ENCODE measurements at places on chromosomes 6 and 20.

DNA sequence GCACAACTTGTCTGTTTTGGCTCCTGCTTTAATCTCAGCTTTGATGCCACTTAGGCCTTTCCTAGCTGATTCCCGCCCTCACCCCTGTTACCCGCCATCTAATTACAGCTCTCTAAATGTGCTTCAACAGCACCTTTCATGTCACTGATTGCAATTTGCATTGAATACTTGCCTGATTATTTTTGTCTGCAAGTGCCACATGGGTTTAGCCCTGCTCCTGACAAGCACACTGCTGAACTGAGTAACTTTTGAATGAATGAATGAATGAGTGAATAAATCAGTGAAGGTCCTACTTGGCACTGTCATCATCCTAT is 591 bp upstream of the DCBLD1 start:
- no peak for DNase-seq

DNA sequence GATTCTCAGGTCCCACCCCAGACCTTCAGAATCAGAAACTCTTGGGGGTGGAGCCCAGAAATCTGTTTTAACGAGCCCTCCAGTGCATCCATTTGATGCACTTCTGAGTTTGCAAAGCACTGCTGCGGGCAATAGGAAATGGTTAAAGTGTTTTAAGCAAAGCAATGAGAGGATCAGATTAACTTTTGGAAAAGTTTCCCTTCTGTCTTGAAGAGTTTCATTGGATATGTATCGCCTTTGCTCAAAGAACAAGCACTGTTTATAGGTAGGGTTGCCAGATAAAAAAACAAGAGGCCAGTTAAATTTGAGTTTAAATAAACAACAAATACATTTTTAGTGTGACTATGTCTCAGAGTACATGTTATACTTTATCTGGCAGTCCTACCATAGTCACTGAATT is 226.0 kb downstream of the BMP7 start:
- DNase-seq = no peak

- no peak for DNase-seq
Observed at GRCh38 chr6:89596056-89596455, 42.5 kb downstream of the LYRM2 start.

DNA sequence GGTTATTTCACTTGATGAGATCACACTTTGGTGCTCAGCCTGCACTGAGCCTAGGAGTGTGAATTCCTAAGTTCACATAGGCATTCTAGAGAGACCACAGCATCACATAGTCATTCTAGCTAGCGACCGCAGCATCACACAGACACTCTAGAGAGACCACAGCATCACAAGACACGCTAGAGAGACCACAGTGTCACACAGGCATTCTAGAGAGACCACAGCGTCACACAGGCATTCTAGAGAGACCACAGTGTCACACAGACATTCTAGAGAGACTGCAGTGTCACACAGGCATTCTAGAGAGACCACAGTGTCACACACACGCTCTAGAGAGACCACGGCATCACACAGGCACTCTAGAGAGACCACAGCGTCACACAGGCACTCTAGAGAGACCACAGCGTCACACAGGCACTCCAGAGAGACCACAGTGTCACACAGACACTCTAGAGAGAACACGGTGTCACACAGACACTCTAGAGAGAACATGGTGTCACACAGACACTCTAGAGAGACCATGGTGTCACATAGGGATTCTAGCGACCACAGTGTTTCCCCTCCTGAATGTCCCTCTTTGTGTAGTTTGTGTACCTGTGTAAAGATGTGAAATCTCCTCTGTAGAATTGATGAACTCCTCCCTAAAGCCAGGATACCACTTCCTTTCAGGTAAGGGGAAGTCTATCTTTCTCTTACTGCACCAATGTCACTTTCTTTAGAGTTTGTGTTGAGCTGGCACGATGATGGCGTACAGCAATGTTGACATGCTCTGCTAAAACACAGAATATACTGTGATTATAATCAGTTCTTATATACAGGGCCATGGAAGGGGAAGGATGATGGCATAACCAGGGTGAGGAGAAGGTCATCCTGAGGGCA is 169.4 kb downstream of the ZDHHC14 start:
- no peak for DNase-seq

DNA sequence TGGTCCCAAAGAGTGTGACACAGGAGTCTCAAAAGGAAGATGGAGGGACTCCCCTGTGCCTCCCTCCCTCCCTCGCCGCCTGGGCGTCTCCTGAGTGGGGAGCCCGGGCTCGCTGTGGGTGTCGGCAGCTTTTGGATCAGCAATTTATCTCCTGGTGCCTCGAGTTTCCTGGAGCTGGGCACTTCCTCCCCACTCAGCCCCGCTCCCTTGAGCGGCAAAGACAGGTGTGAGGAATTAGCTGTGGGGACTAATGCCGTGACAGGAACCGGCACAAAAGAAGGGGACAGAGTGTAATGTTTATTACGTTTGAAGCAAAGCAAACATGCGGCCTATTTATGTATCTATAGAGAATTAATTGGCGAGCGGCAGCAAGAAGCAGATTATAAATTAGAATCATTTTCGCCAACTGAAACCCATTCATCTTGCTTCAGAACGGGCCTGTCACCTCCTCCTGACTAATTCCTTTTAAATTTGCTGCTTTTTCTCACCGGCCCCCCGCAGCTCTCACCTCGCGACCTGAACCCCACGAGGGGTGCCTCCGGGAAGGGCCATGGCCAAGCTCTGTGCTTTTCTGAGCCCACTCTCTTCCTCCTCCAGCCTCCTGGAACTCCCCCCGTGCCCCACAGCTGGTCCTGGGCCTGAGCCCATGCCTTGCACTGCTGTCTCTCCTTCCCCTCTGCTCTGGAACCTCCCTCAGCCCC is 8.8 kb upstream of the CDH22 start:
- DNase-seq = no peak

- no peak for DNase-seq
Observed at GRCh38 chr6:110778333-110778732, 36.9 kb downstream of the CDK19 start.

DNA sequence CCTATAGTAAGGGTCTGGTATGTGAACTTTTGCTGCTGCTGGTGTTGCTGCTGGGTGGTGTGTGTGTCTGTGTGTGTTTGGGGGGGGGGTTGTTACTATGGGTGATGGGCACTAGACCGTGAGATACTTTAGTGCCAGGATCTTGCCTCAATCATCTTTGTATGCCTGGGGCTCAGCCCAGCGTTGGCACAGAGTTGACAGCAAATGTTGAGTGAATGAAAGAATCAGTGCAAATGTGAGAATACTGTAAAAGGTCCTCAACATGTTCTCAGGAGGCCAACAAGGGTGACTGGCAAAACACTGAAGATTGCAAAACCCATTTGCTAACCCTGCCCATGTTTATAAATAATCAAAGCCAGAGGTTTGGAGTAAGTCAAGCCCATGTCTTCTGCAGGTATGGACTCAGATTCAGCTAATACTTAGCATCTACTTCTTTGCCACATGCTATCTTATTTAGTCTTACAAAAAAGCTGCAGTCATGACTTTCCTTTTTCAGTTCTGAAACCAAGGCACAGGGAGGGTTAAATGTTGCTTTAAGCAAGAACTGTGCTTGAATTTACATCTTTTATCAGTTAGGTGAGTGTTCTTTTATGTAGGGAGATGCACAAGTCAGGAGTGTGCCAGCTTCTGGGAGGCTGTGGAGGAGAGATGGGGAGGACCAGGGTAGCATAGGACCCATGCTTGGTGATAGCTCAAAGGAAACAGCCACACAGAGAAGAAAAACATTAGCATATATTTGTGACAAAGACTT is 125.3 kb upstream of the SPACA1 start:
- no peak for DNase-seq

GRCh38 chr6:163414117-163414945 is at the start of gene QKI:
TSS of gene QKI (plus strand) at chr6:163414718. CDS start at chr6:163415194, 476 bp downstream.
- DNase-seq = peak; percentile 67

DNA sequence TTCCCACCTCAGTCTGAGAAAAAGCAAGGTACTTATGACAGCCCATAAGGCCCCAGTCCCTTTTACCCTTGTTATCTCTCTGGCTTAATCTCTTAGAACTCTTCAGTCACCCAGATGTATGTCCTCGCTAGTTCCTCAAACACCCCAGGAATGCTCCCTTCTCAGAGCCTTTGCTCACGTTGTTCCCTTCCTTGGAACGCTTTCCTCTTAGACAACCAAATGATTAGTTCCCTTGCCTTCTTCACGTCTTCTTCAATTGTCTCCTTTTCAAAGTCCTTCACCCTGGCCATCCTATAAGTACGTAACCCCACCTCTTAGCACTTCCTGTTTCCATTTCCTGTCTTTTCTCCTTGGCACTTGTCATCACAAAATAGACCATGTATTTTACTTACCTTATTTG is 1.1 kb upstream of the APOBEC2 start:
- no peak for DNase-seq

GRCh38 chr6:164007881-164008280 is 593.4 kb downstream of the QKI start:
- DNase-seq = no peak

GRCh38 chr6:34196116-34196832 is 40.4 kb upstream of the HMGA1 start:
- peak; percentile 93 for DNase-seq

GRCh38 chr20:20396794-20397193 is 28.9 kb downstream of the INSM1 start:
- DNase-seq = no peak

DNA sequence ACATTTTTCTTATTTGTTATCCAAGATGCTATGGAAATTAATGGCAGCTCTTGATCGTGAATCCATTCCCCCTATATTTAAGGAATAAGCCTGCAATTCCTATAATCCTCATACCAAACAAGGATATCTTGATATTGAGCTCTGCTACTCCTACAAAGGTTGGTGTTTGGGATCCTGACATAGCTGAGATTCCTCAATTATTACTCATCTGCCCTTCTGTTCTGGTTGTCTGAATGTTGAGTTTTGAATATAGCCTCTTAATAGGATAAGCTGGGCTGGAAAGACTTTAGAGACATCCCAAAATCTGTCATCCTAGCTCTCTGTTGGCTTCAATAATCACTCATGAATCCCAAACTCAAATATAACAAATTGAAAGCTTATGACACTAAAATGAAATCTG is 49.9 kb downstream of the CLIC5 start:
- no peak for DNase-seq

- DNase-seq = no peak
Observed at GRCh38 chr6:32551410-32551809, 21.3 kb upstream of the HLA-DRB5 start.

Data from stimulated activated CD4-positive, alpha-beta T cell treated with anti-CD3 and anti-CD28 coated beads, Interleukin-1b, Interleukin-23, amount 100 ng/mL, for 1 hour (primary cell).